ENCODE measurements at places on chromosomes 5 and 9.

- DNase-seq = no peak
Observed at GRCh38 chr5:31068287-31068686, 125.2 kb upstream of the CDH6 start.

DNA sequence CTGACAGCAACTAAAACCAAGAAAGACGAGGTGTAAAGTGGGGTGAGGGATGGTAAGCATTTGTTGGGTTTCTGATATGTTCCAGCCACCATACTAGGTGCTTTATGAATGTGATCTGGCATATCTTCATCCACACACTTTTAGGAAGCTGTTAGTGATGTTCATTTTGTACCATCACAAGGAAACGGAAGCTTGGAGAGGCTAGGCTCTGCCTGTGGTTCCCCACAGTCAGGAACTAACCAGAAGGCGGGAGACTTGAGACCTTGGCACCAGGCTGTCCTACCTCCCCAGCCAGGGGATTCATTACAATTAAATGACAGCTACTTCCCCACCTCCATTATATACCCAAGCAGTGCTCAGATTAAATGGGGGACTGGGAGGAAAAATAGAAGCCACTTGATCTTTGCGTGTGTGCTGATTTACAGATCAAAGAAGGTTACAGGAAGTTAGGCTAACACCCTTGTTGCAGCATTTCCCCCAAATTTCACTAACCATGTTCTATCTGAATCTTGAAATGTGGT is 43.0 kb downstream of the SFXN1 start:
- no peak for DNase-seq

- no peak for DNase-seq
Observed at GRCh38 chr5:133967124-133967523, 1.3 kb downstream of the C5orf15 start.

DNA sequence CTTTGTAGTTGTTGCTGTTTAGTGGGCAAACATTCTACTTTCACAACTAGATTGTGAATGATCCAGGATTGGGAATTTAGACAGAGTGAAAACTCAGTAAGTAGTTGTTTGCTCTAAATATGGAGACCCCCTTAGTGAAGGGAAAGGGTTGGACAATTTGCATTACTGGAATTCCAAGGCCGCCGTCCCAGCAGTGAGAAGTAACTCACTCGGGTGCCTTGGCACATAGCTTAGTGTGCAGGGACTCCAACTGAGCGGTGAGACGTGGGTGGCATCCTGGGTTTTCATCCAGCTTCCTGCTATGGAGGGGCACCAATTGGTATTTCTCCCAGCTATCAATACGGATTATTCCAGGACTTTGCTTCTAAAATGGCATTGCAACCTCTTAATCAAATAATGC is 69.7 kb upstream of the FCN1 start:
- no peak for DNase-seq

GRCh38 chr9:120377268-120378159 is 202.5 kb downstream of the CDK5RAP2 start:
- DNase-seq = no peak

GRCh38 chr5:118095115-118095514 is 893.2 kb downstream of the DTWD2 start:
- peak; percentile 46 for DNase-seq

- no peak for DNase-seq
Observed at GRCh38 chr5:180350711-180351465, 2.2 kb downstream of the GFPT2 start.

DNA sequence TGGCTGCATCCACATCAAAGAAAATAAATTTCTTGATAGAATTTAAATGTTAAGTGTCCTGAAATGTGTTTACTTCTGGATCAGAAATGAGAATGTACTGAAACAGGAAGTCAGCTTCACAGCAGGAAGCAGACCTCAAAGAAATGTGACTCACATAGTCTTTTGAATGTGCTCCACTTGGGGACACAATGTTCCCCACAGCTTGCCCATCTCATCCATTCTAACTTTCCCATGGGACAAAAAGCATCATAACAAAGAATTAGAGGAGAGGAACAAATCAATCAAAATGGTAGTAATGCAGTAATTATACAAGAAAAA is 85.7 kb downstream of the GRAMD2B start:
- DNase-seq = peak; percentile 35

DNA sequence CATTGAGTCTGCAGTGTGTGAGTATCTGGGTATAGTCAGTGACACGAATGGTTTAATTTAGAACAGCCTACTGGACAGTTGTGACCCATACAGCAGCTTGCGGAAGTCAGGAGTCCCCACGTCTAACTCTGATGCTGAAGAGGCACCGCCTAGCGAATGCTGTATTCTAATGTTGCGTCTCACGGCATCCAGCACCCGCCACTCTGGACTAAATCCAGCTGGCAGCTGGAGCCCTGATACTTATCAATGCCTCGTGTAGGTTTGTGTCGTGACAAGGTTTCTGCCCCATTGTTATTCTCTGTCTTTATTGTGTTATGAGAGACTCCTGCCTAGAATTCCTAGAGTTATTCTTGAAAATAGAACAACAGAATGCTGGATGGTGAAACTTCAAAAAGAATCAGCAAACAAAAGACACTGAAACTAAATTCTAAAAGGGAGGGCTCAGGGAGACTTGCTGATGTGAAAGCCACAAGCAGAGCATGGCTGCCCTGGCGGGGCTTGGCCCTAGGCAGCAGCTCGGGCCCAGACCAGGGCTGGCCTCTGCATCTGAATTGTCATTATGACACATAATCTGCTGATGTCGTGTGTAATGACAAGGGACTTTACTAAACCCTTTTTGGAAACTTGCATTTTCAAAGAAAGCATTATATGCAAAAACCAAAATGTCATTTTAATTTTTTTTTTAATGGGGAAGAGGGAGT is 123.5 kb upstream of the ICE1 start:
- no peak for DNase-seq

GRCh38 chr9:18596920-18597319 is 123.0 kb downstream of the ADAMTSL1 start:
- peak; percentile 88 for DNase-seq

- DNase-seq = peak; percentile 83
Observed at GRCh38 chr5:53130266-53130665, 20.7 kb upstream of the MOCS2 start.

GRCh38 chr5:140590861-140591260 is 26.2 kb downstream of the SLC35A4 start:
- no peak for DNase-seq

DNA sequence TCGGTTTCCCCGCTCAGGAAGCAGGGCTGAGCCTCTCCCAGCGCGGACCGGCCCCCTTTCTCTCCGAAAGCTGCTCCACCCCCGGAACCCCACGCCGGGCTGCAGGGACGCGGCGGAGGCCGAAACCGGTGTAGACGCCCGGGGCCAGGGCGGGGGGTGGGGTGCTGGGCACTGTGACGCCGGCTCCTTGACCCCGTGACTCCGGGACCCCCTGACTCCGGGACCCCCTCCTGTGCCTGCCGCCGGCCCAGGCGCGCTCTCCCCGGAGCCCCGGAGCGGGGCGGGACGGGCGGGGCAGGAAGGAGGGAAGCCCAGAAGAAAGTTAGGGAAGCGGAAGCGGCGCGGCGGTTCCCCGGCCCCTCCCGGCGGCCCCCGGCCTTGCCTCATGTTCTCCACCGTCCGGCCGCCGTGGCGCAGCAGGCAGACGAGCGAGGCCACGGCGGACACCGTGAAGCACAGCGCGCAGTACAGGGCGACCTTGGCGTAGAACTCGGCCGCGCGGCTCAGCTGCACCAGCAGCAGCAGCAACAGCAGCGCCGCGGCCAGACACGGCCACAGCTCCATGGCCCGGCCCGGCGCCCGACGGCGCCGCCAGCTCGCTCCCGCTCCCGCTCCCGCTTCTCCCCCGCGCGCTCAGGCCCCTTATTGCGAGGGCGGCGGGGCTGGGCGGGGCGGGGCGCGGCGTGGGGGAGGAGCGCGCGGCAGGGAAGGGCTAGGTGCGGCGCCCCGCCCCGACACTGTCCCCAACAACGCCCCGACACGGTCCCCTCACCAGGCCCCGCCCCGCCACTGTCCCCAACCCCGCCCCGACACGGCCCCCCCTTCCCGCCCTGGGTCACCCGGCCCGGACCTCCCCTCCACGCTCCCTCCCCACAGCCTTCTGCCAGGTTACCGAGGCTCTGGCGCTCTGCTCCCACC is at the start of gene AGPAT2:
Gene AGPAT2, minus strand, starts transcription at position 664 of the 918 bp plus-strand sequence. Its CDS starts 100 bp downstream, at position 564.
- peak; percentile 30 for DNase-seq

DNA sequence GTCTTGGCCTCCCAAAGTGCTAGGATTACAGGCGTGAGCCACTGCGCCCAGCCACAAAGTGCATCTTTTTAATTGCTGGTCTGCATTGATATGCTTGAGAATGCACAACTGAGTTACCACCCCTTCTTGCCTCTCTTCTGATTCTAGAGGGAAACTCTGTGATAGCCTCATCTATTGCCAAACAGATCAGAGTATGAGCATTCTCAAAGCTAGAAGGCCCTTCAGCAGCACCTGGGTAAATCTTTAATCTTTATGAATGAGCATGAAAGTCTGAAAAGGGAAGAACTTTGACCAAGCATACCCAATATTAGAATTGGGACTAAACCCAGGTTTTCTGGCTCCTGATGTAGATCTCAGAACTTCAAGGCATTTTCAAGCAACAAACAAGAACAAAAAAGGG is 298.3 kb upstream of the TNC start:
- DNase-seq = no peak

- DNase-seq = peak; percentile 30
Observed at GRCh38 chr5:116532762-116533525, 41.7 kb downstream of the SEMA6A start.

- DNase-seq = no peak
Observed at GRCh38 chr5:61669531-61669930, 337.5 kb downstream of the ZSWIM6 start.

DNA sequence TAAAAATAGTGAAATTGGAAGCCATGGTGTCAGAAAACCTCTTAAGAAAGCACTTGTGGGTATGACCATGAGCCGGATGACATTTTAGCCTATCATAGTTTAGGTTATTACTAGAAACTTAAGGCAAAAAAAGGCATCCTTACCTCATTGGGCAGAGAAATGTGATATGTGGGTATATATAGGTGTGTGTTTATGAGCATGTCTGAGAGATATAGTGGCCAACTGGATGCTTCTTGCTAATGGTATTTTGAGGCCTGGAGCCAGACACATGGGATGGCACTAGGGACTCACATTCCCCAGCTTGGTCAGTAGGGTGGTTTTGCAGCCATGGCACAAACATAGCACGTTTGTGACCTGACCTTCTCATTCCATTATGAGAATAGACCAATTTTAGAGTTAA is 295.6 kb upstream of the MEF2C start:
- DNase-seq = no peak

DNA sequence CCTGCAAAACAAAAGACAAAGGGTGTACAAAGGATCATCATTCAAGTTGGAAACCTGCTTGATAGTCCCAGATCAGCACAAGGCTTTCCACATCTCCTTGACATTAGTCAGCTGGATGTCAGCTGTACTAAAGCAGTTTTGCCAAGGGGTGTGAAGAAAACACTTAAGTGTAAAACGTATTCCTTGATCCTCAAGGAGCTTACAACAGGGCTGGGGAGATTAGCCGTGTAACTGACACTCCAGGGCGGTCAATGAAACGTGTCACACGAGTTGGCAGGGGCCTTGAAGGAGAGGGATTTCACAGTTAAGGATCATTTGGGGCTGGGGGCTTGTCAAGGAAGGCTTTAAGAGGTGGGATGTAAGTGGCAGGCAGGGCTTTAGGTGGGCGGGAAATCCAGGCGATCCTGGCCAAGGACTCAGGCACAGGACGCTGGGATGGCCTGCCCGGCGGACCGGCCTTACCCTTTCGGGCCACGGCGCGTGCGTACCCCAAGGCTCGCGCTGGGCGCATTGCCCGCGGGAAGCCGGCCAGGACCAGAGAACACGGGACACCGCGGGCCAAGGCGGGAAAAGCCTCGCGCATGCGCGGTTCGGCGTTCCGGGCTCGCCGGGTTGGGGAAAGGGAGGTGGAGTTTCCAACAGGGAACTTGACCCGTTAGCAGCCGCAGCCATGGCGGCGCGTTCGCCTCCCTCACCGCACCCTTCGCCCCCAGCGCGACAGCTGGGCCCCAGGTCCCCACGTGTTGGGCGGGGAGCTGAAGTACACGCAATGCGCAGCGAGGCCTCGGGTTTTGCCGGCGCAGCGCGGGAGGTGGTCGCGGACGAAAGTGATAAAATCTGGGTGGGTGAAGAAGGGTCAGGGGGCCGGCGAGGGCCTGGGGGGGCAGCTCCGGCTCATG is at the start of gene CNTLN:
Gene CNTLN, plus strand, starts transcription at position 645 of the 899 bp plus-strand sequence. Its CDS starts 26 bp downstream, at position 671.
- DNase-seq = peak; percentile 93
